Stimulated activated CD4-positive, alpha-beta T cell treated with anti-CD3 and anti-CD28 coated beads, Interleukin-4, amount 100 ng/mL, for 48 hours (primary cell): ENCODE measurements at places on chromosomes 1 and 21.

- peak; percentile 13 for DNase-seq
Observed at GRCh38 chr1:244863491-244864252, 671 bp downstream of the HNRNPU start.

GRCh38 chr21:36697060-36697850 lies 1.7 kb upstream of the SIM2 start:
- no peak for DNase-seq

DNA sequence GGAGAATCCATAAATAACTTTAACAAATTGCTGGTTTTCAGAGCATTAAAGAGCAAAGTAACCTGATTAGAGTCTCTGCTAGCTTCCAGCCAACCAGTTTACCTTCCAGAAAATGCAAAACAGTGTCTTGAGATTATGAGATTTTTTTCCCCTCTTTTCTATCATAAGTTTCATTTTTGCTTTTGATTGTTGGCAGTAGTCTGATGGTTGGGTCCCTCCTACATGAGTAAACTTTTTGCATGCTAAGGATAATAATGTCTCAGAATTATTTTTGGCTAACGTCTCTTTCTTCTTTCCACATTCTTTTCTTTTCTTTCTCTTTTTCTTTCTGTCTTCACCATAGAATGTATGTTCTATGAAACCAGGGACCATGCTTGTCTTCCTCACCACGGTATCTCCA lies 6.3 kb upstream of the ADAMTS5 start:
- no peak for DNase-seq

- DNase-seq: no peak
Observed at GRCh38 chr21:37564924-37565529, 198.5 kb downstream of the DYRK1A start.

GRCh38 chr1:33010932-33011731 lies 25.6 kb downstream of the AK2 start:
- no peak for DNase-seq

DNA sequence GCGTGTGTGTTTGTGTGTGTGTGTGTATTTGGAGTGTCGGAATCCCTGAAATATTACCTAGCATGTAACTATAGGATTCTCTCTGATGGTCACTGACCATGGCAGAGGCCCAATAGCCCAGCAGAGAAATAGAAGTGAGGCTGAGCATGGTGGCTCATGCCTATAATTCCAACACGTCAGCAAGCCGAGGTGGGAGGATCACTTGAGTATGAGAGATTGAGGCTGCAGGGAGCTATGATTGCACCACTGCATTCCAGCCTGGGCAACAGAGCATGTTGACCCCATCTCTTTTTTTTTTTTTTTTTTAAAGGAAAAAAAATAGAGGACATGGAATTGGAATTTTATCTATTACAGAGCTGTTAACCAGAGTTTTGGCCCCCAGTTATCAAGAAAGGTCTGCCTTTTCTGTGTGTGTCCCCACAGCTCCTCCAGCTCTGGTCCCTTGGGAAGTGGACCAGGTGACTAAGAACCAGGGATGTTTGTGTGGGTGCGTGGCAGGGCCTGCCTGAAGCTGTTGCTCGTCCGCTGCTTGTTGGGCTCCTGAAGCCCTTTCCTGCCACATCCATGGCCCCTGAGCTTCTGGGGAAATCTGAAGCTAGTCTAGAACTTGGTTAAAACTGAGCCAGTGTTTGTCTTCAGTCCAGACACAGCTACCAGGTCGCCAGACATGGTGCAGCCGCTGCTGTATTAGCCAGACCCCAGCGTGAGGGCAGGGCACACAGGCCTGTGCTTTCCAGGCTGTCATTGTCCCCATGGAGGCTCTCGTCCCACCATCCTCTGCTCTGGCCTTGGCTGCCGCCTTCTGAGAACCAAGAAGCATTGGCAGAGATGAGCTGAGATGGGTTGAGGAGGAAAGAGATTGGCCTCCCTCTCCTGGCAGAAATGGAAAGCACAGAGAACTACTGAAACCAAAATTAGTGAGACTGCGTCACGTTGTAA lies 25.5 kb downstream of the CAPN9 start:
- no peak for DNase-seq

- no peak for DNase-seq
Observed at GRCh38 chr21:43696214-43696613, 22.7 kb upstream of the PDXK start.

- no peak for DNase-seq
Observed at GRCh38 chr1:204314893-204315658, 44.7 kb downstream of the PLEKHA6 start.

DNA sequence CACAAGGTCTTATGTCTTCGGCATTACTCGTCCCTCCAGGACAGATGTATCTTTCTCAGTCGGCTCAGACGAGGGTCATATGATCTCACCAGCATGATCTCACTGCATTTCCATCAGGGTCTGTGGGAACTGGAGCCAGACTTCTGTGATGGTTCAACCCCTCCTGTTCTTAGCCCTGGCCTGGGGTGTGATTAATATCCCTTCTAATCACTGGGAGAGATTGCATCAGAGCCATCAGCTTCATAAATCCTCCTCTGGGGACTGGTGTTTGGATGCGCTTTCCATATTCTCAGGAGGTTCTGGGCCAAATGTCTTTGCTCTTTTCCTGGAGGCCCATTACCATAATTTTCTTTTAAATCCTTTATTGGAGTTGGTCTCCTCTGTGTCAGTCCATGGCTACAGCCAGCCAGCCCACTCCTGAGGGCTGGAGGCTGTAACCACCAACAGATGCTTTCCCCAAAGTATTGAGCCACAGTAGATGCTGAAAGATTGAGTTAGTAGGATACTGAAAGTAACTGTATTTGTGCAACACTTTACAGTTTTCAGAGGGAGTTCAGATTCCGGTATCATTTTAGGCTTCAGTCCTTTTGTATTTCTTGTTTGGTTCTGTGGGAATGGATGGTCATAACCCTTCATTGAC lies 20.0 kb downstream of the CACNA1E start:
- DNase-seq: no peak

GRCh38 chr1:10856176-10856683 lies 59.8 kb upstream of the CASZ1 start:
- DNase-seq: no peak
